NCI-H460 (cell line): ENCODE measurements at places on chromosomes 16 and 17. TPM values are rescaled to one million over a fixed set of nuclear protein-coding genes. Genes with fewer than 3 reads are reported as not detected.

DNA sequence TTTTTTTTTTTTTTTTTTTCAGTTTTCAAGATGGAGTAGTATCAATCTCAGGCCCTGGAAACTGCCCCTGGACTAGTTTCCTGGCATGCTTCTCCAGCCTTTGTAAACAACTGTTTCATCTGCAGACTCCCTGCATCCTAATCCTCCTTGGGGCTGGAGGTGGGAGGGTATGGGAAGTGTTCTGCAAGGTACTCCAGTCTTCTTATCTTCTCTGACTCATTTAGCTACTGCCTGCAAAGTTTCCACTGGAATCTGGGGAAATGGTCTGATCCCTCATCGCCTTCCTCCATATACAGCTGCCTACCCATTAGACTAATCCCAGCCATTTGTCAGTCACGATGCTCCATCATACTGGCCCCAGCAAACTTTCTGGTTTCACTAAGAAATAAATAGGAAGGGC, 21.5 kb downstream of the COPZ2 start:
- no peak for DNase-seq

DNA sequence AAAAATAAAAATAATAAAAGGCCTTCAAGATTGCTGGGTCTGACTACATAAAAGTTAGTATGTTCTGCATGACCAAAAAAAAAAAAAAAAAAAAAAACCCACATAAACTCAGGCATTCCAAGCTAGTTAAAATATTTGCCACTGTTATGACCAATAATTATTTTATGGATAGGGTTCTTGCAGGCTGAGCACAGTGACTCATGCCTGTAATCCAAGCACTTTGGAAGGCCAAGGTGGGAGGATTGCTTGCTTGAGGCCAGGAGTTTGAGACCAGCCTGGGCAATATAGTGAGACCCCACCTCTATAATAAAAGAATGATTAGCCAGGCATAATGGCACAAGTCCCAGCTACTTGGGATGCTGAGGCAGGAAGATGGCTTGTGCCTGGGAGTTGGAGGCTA, 8.1 kb downstream of the SCNN1B start:
- DNase-seq: no peak

- DNase-seq: no peak
These were observed 13.5 kb downstream of the FLYWCH2 start for GRCh38 chr16:2896480-2897010.

- peak; percentile 82 for DNase-seq
These were observed 9.7 kb downstream of the RHBDL3 start for GRCh38 chr17:32275060-32276042.

- no peak for DNase-seq
These were observed 18.6 kb downstream of the GGA2 start for GRCh38 chr16:23491490-23492391.

- no peak for DNase-seq
These were observed 737 bp downstream of the NUDT16L1 start for GRCh38 chr16:4693956-4694641.

GRCh38 chr16:8816967-8817655, 19.5 kb downstream of the PMM2 start:
- no peak for DNase-seq

DNA sequence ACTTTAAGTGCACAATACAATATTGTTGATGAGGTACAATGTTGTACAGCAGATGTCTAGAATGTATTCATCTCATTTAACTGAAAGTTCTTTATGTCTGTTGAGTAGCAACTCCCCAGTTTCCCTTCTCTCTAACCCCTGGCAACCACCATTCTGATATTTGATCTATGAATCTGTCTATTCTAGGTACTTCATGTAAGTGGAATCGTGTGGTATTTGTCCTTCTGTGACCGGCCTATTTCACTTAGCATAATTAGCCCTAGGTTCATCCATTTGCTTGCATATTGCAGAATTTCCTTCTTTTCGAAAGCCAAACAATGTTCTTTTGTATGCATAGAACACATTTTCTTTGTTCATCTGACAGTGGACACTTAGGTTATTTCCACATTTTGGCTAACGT, 10.8 kb downstream of the RGS9 start:
- no peak for DNase-seq

DNA sequence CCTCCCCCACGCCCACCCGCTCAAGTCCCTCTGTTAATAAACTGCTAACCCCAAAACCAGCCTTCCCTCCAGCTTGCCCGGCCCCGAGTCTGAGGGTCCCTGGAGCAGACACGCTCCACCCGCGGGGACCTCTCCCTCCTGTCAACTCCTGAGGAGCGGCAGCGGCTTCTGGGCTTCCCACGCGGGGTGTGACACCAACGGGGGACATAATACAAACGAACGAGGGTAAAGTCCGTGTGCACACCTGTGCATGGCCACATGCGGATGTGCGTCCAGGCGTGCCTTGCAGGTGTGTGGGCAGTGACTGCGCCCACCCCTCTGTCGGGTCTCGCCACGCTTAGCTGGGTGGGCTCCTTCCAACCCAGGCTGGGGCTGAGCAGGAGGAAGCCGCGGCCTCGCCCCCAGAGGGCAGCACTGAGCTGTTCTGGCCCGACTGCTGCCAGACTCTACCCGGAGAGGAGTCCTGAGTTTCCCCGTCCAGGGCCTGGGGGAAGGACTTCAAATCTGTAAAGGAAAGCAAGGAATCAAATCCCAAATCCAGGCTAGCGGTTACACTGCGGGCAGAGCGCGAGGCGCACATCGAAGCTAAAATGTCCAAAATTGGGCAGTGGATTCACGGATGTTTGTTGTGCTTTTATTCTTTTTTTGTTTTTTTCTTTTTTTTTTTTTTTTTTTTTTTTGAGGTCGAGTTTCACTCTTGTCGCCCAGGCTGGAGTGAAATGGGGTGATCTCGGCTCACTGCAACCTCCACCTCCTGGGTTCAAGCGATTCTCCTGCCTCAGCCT, 24.2 kb upstream of the KRT17 start:
- DNase-seq: peak; percentile 83

DNA sequence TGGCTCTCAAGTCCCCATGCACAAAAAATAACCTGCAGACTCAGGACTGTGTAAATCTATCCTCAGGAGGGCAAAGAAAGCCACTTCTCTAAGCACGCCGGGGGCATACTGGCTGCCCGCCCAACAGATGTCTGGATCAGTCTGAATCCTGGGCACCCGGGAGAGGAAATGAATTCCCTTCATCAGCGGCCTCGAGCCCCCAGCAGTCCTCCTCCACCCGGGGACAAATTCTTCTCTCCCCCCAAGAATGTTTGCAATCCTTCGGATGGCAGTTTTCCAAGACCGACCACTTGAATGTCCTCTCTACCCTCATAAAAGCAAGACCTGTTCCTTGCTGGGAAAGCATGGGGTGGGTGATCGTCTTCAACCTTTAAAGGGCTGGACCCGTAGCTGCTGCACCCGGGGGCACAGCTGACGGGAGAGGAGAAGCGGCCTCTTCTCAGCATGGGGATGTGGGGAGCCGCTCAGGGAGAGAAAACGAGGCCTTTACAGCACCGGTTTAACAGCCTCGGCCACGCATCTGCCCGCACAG, 9.4 kb upstream of the MAP2K3 start:
- no peak for DNase-seq

- no peak for DNase-seq
These were observed 269.0 kb downstream of the WWOX start for GRCh38 chr16:78368121-78369102.

DNA sequence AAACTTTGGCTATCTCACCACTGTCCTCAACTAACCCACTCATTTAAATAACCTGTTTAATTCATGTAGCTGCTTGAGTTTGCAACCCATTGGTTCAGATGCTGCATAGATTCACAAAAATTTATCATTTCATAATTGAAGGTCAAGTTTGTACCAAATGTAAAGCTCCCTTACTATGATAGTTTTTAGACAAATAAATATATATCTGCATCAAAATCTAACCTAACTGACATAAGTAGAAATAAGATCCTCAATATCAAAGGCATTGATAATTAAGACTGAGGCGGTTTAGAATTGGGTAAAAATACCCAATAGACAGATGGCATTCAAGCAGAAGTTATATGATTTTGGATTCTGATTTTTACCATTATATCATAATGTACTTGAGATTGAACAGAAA, 132.9 kb upstream of the NACA2 start:
- DNase-seq: no peak

DNA sequence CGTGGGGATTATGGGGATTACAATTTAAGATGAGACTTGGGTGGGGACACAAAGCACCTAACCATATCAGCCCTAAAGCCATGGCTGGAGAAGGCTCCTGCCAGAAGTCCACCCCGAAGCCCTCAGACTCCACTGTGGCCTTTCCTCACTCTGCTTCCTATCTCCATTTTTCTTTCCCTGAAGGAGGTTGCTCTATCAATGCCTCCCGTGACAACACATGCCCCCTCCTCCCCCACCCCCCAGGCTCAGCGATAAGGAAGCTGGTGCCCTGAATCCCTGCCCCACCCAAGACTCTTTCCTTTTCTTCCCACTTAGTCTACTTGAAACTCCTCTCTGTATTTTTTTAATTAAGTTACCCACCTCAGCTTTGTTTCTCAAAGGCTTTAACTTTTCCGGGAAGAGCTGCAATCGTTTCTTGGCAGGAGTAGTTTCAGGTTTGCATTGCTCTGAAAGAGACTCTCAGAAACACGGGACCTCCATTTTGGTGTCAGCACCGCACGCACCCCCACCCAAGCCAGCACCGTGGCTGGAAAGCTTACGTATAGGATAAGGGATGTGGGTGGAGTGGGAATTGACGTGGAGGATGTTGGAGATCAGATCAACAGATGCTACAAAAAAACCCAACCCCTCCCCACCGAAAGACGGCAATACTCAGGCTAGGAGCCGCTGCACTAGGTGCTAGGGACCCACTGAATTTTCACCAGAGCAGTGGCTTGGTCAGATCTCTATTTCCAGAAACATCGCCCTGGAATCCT, 15.2 kb upstream of the CA4 start:
- no peak for DNase-seq

- DNase-seq: no peak
These were observed 80.3 kb upstream of the CES5A start for GRCh38 chr16:55955424-55955823.

DNA sequence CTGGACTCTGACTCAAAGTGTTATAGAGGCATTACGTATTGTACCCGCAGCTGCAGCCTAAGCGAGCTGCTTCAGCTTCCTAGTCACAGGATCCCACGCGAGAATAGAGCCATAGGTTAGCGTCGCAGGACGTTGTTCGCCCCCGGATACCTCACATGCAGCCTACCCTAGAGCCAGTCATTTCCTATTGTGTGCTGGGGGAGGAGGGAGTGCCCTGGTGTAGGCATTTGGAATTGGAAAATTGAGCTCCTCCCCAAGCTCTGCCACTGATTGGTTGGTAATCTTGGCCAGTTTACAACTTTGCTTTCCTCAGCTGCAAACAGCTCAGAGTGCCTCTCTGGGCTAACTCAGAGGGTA, 530 bp downstream of the NAA60 start:
- peak; percentile 17 for DNase-seq

DNA sequence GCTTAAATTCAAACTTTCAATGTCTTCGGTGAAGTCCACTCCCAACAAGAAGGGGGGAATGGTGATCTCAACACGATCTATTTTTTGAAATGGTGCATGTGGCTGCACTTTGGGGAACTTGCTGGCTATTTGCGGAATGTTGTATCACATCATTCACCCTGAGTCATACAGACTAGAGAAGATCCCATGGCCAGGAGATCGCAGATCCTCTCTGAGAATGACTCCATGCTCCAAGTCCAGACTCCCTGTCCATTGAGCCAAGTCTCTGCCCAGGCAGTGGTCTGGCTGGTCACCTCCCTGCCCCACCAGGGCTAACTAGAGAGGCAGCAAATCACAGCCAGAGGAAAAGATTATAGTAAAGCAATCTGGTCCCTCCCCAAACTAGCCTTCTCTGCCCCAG, 120.6 kb downstream of the XYLT1 start:
- DNase-seq: no peak

- no peak for DNase-seq
These were observed 56.4 kb upstream of the SLC25A19 start for GRCh38 chr17:75345514-75346167.

GRCh38 chr16:22677024-22677830, 136.7 kb upstream of the HS3ST2 start:
- no peak for DNase-seq

- DNase-seq: peak; percentile 26
These were observed 174.5 kb downstream of the PARN start for GRCh38 chr16:14455573-14455972.

DNA sequence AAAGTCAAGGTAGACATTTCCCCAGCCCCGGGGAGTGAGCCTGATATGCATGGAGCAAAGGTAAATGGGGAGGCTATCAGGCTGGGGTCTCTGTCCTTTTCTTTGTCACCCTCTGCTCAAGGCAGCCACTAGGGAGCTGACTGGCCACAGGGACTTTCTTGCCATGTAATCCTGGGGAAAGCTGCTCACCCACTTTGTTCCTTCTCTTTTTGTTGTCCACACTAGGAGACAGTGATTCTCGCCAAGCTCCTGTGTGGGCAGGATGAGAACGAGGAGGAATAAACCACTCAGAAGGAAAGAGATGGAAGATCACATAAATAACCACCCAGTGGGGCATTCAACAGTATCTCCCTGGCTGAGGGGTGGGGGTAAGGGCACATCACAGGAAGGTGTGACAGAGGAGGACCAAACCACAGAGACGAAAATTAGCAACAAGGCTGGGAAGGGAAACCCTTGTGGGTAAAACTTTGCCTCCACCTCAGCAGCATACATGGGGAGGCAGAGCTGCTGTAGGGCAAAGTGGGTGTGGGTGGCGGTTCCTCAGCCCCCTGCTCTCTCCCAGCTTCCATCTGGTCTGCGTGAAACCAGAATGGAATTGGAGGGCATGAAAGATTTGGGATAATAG, 26.2 kb upstream of the CCL1 start:
- DNase-seq: no peak

DNA sequence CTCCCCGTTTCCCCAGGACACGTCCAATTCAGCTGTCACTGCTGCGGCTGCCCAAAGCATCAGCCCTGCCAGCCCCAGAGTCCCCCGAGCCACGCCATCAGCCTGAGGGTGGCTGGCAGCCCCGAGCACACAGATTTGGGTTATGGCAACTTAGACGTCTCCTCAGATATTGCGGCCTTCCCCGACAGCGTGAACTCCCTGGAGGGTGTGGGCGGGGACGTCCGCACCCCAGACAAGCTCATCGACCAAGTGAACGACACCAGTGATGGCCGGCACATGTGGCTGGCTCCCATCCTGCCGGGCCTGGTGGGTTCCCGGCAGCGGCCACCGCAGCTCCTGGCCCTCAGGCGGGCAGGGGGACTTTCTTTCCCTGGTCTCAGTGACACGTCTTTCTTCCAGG, 224.8 kb downstream of the KATNIP start:
- no peak for DNase-seq

- DNase-seq: peak; percentile 70
These were observed 132.6 kb upstream of the CACNG5 start for GRCh38 chr17:66702106-66702936.

GRCh38 chr17:5975661-5976060, 94.5 kb upstream of the WSCD1 start:
- no peak for DNase-seq

The MRPL38 gene
- 42.6 and 43.0 TPM in 2 replicates for total RNA-seq

The TBC1D24 gene
- 9.4 and 10.2 TPM in 2 replicates for total RNA-seq

The KRTAP16-1 gene
- not detected in 2 replicates for total RNA-seq

The ALKBH5 gene
- 94.1 and 96.2 TPM in 2 replicates for total RNA-seq

The TBC1D28 gene
- total RNA-seq: not detected in 2 replicates

The SLC16A6 gene
- 66.3 and 75.7 TPM in 2 replicates for total RNA-seq

The C16orf82 gene
- total RNA-seq: not detected in 2 replicates

The SP6 gene
- 0.02 TPM in 1 of 2 replicates, not detected in the other for total RNA-seq

The KRTAP4-3 gene
- not detected in 2 replicates for total RNA-seq

The CACNG3 gene
- total RNA-seq: not detected in 2 replicates

The ZG16B gene
- total RNA-seq: 13.8 and 18.7 TPM in 2 replicates

The TEKT3 gene
- total RNA-seq: not detected in 2 replicates

The TMEM204 gene
- not detected in 2 replicates for total RNA-seq

The PIK3R6 gene
- not detected in 2 replicates for total RNA-seq

The SLC13A5 gene
- not detected in 2 replicates for total RNA-seq

The WFIKKN2 gene
- not detected in 2 replicates for total RNA-seq
